ENCODE measurements at places on chromosomes 7 and 10.

DNA sequence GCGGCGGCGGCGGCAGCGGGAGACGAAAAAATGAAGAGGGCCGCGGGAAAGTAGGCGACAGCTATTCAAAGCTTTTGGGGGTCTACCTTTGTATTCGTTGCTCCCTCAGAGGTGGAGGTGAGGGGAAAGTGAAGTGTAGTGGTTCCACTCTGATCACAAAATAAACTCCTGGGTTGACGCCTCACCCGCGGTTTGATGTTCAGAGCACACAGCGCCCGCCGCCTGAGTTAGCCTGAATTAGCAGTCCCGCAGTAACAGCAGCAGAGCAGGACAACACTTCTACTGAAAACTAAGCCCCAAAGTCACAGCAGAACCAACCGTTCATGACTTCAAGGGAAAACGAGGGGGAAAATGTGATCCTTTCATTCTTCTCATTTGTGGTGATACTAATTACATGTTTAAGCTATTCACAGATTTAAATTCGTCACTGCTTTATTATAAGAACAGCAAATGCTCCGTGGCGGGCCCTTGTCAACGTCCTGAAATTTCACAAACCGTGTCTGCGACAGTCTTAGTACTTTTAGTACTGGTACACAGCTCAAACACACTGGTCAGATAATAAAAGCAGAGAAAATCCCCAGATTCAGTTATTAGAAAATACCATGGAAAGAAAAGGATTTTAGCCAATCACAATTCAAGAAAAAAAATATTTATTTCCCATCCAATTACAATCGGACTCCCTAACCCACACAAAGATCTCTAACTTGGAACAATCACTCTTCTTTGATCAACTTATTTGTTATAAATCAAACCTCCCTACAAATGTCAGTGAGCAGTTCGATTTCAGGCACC lies 563 bp upstream of the JMJD1C start:
- DNase-seq, result no peak

GRCh38 chr10:45550903-45551786 lies 121.4 kb downstream of the ZFAND4 start:
- DNase-seq, result no peak

- peak; percentile 74 for DNase-seq
These were observed 80.2 kb downstream of the RNF216 start for GRCh38 chr7:5701085-5701914.

- DNase-seq, result no peak
These were observed 21.3 kb downstream of the PTPRE start for GRCh38 chr10:127928021-127928806.

DNA sequence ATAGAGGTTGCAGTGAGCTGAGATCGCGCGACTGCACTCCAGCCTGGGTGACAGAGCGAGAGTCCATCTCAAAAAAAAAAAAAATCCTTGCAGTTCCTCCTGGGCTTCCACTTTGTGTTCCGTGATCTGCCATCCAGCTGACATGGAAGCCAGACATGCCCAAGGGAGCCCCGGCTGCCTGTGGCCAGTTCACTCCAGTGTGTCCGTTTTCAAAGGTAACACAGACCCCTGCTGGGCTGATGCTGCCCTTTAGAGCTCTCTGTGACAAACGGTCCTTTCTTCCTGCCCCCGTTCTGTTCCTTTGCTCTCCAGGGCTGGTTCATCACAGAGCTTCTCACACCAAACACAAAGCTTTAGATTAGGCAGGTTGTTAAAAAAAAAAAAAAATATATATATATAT lies 130.8 kb downstream of the CUL2 start:
- DNase-seq, result no peak

GRCh38 chr7:129435414-129435829 lies 1.2 kb downstream of the STRIP2 start:
- peak; percentile 27 for DNase-seq

DNA sequence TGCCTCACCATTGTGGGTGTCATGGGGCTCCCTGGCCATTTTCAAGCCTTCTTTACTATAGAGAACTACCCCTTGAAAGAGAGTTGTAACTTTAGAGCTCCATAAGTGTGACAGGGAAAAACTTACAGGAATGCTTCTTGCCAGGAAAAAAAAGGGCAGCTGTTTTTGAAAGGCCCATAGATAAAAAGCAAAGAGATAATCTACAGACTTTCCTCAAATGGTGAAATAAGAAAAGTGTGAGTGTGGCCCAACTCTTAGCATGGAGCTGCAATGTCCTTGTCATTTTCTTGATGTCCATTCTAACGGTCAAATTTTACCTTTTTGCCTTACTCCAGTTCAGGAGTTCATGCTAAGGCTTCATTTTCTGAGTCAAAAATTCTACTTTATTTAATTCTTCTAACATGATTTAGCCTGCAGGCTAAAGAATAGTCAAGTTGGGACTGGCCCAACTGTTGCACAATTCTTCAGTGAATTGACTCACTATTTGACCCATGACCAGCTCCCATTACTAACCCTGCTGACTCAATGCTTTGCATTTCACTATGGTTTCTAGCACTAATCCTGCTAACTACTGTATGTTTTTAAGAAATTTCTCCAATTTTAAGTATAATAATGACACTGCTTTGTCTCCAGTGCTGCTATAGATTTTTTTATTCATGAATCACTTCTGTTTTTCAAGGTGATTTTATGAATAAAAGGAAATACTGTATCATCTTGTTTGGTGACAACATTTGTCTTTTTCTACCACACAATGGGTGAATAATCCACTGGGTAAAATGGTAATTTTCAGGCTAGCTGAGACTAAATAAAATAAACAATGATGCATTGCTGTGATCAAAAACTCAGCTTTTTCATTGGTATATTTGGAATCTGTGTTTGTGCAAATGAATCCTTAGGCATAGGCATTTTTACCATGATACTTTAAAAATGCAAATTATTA lies 41.4 kb upstream of the SGCE start:
- DNase-seq, result no peak

GRCh38 chr7:104936546-104936945 lies 77.5 kb upstream of the KMT2E start:
- DNase-seq, result no peak

DNA sequence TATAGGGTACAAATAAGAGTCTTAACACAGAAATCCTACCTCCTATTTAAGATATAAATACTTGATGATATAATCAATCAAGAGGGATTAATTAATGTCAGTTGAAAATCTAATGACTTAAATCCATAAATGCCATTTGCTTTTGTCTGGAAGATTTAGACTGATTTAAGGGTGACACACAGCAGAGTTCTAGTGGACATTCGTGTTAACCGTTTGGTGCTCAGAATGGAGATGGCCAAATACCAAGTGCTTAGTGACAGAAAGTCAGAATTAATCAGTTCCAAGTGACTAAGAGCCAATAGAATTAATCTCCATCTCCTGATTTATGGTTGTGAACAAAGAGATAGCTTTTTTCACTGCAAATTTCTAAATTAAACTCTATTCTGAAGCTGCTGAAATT lies 36.2 kb downstream of the NAMPT start:
- no peak for DNase-seq

GRCh38 chr10:94251098-94251497 lies 111.6 kb downstream of the NOC3L start:
- DNase-seq, result no peak

- DNase-seq, result peak; percentile 79
These were observed 4.4 kb downstream of the IFIT3 start for GRCh38 chr10:89332123-89332633.

DNA sequence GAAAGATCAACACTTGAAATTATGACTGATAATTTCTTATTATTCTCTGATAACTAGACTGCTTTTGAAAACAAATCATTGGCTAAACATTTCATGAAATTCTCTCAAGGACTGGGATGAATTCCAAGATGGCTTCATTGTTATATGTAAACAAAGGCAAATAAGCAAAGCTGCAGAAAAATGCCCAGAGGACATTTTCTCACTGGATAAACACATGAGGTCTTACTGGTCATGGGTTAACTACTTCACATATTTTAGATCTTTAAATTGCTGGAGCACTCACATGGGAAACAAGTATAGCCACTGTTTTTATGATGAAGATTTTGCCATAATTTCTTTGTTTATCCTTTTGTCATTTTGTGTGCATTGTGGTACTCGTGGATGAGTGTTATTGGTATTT lies 239.1 kb downstream of the PHF14 start:
- DNase-seq, result no peak

- DNase-seq, result no peak
These were observed 22.2 kb downstream of the STRIP2 start for GRCh38 chr7:129456421-129456820.

DNA sequence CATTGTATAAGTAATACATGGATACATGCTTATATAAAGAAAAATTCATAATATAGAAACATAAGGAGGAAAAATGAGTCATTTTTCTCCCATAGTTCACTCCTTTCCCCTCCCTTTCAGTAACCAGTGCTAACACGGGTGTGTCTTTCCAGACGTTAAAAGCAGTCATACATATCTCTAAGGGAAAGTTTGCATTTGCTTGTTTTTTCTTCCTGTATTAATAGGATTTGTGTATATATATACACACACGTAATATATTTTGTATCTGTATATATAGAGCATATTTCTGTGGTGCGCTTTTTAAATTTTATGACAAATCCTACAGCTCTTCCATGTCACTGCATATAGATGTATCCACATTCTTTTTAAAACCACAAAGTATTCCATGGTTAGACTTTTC lies 78.8 kb downstream of the RALA start:
- DNase-seq, result no peak

DNA sequence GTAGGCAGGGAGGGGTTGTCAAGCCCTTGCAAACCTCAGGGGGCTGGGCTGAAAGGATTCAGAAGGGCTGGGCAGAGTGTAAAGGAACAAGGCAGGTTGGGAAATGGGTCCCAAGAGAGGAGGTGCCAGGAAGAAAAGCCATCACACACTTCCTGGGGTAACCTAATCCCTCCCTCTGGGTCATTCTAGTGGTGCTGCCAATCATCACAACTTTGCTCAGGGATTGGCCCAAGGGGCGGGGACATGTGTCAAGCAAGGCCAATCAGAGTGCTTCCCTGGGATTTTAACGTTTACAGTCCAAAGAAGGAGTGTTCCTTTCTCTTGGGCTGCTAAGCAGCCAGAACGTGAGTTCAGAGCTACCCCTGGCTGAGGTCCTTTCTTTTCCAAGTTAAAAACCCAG lies 57.1 kb upstream of the NPTX2 start:
- DNase-seq, result no peak

GRCh38 chr7:80600046-80600445 lies 38.4 kb upstream of the CD36 start:
- DNase-seq, result no peak

DNA sequence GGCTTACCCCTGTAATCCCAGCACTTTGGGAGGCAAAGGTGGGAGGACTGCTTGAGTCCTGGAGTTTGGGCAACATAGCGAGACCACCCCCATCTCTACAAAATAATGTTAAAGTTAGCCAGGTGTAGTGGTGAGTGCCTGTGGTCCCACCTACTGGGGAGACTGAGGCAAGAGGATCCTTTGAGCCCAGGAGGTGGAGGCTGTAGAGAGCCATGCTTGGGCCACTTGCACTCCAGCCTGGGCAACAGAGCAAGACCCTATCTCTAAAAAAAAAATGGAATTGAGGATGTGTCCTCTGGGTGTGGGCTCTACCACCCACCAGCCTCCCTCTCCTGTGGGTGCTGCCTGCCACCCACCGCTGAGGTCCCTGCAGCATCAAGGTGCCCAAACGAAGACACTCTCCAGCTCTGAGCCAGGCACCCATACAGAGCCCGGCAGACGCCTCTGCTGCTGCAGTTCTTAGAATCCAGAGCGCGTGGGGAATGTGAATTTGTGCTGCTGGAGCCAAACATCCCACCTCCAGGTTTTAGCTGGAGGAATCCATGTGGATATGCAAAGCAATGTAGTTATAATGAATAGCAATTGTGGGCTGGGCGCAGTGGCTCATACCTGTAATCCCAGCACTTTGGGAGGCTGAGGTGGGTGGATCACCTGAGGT lies 176.0 kb upstream of the TNRC18 start:
- no peak for DNase-seq

- no peak for DNase-seq
These were observed 107.6 kb downstream of the INPP5A start for GRCh38 chr10:132645247-132645530.

GRCh38 chr10:104260775-104261115 lies 6.1 kb downstream of the GSTO1 start:
- no peak for DNase-seq

DNA sequence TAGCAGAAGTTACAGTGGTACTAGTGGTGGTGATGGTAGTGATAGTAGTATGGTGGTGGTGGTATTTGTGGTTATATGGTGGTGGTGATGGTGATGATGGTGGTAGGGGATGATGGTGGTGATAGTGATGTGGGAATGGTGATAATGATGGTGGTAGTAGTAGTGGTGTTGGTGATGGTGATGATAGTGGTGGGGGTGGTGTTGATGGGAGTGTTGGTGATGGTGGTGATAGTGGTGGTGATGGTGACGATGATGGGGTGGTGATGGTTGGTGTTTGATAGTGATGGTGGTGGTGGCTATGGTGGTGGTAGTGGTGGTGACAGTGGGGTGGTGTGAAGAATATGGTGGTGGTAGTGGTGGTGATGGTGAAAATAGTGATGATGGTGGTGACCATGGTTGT lies 27.9 kb upstream of the MGAM2 start:
- no peak for DNase-seq

GRCh38 chr7:1665549-1666316 lies 4.3 kb upstream of the ELFN1 start:
- peak; percentile 51 for DNase-seq

- DNase-seq, result no peak
These were observed 7.5 kb downstream of the VWC2 start for GRCh38 chr7:49780953-49781352.

GRCh38 chr7:27144781-27145164 lies 1.3 kb upstream of the HOXA5 start:
- DNase-seq, result no peak

DNA sequence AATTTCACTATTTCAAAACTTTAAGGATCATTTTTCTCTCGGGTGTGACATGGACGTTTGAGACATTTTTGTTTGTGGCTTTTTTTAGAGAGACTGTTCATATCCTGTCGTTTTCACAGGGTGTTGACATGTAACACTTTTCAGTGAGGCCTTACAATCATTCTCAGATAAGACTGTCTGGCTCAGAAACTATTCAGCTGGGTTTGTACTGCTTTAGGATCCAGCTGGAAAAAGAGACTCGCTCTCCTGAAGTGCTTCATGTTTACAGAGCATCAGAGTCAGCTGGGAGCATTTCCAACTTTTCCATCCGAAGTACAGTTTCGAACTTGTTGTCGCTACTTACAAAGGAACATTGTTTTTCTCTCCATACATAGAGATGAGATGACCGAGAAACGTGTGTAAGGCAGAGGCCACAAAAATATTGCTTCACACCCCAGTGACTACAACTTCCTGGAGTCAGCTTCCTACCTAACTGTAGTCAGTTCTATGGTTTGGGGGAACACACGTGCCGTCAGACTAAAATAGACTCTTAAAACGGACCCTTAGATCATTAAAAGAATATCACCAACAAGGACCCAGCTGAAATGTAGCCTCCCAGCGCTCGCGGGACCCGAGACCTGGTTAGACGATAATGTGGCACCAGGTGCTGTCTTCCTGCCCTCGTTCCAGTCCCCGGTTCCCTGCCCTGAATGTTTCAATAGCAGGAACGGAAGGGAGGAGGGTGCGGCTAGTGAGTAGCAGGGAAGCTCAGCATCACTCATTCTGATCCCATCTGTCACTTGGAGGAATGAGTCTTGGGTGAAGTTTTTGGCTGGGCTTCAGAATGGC lies 78.0 kb downstream of the MKI67 start:
- DNase-seq, result peak; percentile 51

Data from B cell (primary cell).